ENCODE measurements at places on chromosomes 1 and 21. TPM values are rescaled to one million over a fixed set of nuclear protein-coding genes. Genes with fewer than 3 reads are reported as not detected.

LCE1E gene
- not detected for total RNA-seq

DNA sequence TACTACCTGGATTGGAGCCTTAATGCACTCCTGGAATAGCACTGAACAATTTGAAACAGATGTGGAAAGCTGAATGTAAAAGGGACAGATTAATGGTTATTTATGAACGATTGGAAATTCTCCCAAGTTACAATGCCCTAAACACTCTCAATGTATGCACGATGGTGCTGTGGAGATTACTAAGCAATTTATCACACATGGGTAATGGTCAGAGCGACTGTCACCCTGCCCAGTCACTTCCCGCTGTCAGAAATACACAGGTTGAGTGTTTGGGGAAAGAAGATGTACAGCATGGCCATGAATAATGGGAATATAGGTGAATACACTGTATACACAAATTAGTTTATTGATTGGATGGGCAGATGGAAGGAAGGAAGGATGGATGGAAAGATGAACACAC is 342.4 kb downstream of the VAV3 start:
- no peak overlapping the region for H3K27ac ChIP-seq
- H3K4me3 ChIP-seq: no peak overlapping the region
- H3K4me1 ChIP-seq: no peaks in the 10 kb centered on the region

KCNJ15 gene
- total RNA-seq: 0.17 TPM

RIPPLY3 gene
- not detected for total RNA-seq

DNA sequence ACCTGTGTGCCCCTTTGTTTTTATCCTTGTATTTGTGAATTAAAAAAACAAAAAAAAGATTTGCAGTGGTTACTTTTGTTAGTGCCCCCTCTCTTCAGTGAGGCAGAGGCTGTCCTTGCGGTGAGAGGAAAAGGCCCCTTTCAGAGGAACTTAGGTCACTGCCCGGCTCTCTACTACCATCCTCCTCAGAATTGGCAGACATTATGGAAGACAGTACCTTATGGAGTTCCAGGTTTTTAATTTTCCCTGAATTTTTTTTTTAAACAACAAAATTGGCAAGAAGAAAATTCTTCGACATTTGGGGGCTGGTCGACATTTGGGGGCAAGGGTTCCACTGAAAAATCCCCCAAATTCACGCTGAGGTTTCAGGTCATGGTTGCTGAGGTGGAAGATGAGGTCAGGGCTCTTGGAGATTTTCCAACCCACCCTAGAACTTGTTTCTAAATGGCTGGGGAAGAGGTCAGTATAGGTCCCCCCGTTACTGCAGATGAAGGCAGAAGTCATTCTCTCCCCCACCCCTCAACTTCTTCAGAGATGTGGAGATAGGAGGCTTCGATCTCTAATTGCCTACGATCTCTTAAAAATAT is 5.3 kb downstream of the RXFP4 start:
- no peak overlapping the region for H3K4me3 ChIP-seq
- no peak for DNase-seq
- peaks cover 36% of the 10 kb centered on the region for H3K4me1 ChIP-seq
- peaks cover 33% of the 10 kb centered on the region for H3K36me3 ChIP-seq
